ENCODE measurements at places on chromosomes 7 and 10.

GRCh38 chr10:29849126-29849833 is 210.1 kb downstream of the JCAD start:
- DNase-seq, result no peak

- DNase-seq, result no peak
Observed at GRCh38 chr10:29823553-29824080, 188.8 kb upstream of the SVIL start.

DNA sequence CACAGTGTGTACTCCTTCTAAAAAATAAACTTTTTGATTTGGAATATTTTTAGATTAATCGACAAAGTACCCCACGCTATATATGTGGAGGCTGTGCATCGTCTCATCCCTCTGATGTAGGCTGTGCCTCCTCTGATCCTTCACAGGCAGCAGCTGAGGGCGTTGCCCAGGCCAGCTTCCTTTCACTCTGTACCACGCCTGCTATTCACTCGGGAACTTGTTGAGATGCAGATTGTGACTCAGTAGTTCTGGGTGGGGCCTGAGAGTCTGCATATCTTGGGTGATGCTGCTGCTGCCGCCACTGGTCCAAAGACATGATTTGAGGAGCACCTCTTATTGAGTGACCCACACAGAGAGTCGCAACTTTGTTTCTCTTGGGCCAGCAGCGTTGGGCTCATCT is 7.9 kb upstream of the C10orf120 start:
- no peak for DNase-seq

DNA sequence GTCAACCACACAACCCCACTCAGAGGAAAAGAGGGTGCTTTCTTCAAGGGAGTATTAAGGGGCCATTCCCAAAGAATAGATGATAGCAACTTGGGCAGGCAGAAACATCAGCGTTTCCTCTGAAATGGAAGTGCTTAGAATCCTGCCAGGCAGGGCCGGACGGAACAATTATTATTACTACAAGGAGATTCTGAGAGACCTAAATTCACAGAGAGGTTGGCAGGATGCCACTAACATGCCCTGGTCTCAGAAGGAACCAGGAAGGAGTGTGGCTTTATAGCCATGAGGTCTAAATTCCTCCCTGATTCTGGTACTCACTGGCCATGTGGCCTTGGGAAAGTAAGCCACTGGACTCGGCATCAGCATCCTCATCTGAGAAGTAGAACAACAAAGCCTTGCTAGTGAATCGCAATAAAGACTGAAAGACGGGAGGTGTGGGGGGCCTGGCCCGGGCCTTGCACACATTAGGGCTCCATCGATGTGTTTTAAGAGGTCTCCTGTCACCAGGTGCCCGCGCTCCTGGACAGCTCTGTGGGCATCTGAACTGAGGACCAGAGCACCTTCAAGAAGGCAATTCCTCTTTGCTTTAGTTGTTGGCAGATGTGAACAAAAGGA is 131.5 kb downstream of the OAT start:
- no peak for DNase-seq

GRCh38 chr7:83879063-83879462 is 230.1 kb upstream of the SEMA3E start:
- no peak for DNase-seq

Measured in activated CD4-positive, alpha-beta T cell treated with anti-CD3 and anti-CD28 coated beads for 48 hours (primary cell).